ENCODE measurements at places on chromosomes 5 and 9.
A peak's percentile ranks its signal among the peaks of the same experiment; 100 is the strongest.

GRCh38 chr9:113129884-113130283, 20.9 kb upstream of the SLC31A2 start:
- ATAC-seq: peak; percentile 84

- no peak for ATAC-seq
Measured at GRCh38 chr5:131461742-131462141, 173.3 kb downstream of the RAPGEF6 start.

- no peak for ATAC-seq
Measured at GRCh38 chr9:128684065-128684324, 5.0 kb upstream of the SET start.

DNA sequence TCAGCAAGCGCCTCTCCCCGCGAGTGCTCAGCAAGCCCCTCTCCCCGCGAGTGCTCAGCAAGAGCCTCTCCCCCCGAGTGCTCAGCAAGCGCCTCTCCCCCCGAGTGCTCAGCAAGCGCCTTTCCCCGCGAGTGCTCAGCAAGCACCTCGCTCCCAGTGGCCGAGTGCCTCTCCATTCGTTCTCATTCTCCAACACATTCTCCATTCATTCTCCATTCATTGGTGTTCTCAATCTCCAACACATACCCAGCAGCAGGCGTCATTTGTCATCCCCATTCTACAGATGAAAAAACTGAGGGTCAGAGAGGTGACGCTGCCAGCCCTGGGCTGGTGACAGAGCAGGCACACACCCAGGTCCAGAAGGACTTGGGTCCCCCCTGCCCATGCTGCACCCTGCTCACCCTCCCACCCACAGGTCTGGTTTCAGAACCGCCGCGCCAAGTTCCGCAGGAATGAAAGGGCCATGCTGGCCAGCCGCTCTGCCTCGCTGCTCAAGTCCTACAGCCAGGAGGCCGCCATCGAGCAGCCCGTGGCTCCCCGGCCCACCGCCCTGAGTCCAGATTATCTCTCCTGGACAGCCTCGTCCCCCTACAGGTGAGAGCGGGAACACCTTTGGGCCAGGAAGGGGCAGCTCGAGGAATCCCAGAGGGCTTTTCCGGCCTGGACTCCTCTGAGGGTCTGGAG, 32.5 kb downstream of the PTGES start:
- ATAC-seq: no peak

DNA sequence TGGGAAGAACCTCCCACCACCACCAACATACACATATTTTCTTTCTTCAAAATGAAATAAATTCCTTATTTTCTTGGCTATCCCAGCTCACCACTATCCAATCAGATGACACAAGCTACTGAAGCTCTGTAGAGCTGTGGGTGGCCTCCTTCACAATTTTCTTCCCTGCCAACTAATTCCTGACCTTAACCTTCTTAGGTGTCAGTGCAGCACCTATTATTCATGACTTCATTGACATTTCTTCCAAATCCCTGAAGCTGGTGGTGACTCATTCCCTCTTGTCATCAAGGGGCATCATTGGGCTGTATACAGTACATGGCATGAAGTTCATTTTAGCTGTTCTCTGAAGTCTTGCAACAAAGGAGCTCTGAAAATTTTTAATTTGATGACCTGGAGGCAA, 42.0 kb upstream of the ADRA1B start:
- no peak for ATAC-seq

- no peak for ATAC-seq
Measured at GRCh38 chr5:136484808-136485325, 119.5 kb upstream of the TRPC7 start.

GRCh38 chr9:68739621-68740174, 34.7 kb downstream of the PIP5K1B start:
- no peak for ATAC-seq

- peak; percentile 37 for ATAC-seq
Measured at GRCh38 chr9:89304020-89304833, 6.8 kb upstream of the CKS2 start.

GRCh38 chr5:68225911-68226545, 10.5 kb downstream of the PIK3R1 start:
- no peak for ATAC-seq

DNA sequence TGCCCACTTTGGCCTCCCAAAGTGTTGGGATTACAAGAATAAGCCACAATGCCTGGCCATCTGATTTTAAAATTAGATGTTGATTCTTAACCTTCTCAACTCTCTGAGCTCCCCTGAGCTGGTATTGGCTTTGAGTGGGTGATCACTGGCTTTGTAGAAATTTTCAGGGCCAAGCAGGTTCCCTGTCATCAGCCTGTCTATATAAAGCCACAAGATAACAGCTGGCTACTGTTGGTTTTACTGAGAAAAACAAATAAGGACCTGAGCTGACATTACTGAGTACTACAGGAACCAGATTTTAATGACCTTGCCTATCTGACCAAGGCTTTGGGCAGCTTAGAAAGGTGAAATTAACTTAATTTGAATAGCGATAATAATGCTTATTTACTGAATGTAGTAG, 153.6 kb downstream of the MSX2 start:
- no peak for ATAC-seq

DNA sequence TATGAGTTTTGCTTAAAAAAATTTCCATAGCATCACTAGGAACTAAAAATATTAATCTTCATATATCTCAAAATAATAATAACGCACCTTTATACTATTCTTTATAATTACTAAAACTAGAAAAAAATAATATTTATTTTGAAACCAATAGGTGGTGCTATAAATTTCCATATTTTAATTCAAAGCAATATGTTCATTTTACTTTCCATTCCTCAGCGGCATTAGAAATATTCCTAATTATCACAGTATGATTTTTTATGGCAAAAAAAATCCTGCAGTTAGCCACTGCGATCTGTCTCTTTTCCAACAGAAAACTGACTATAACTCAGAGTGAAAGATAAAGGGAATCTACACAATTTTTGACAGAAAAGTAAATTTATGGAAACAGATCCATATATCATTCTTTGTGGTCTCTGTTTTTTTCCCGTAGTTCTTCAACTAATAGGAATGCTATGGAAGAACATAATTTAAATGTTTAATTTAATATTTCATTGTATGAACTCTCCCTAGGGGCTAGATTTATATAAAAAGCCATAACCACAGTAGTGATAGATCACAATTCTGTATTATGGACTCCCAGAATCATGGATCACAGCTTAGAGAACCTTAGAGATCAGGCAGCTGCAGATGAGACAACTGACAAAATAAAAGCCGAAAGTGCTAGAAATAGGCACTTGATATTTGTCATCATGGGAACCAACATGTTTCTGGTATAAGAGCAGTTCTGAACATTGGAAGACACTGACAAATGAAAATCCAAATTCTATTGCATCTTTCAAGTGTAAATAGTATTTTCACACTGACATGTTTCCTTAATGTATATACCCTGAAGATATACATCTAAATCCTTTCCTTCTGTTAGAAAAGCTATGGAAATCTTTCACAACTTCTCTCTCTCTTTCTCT, 167.7 kb upstream of the MPDZ start:
- no peak for ATAC-seq

- ATAC-seq: no peak
Measured at GRCh38 chr9:19469271-19469670, 60.5 kb downstream of the ACER2 start.

- no peak for ATAC-seq
Measured at GRCh38 chr5:128632264-128632663, 94.2 kb upstream of the FBN2 start.

DNA sequence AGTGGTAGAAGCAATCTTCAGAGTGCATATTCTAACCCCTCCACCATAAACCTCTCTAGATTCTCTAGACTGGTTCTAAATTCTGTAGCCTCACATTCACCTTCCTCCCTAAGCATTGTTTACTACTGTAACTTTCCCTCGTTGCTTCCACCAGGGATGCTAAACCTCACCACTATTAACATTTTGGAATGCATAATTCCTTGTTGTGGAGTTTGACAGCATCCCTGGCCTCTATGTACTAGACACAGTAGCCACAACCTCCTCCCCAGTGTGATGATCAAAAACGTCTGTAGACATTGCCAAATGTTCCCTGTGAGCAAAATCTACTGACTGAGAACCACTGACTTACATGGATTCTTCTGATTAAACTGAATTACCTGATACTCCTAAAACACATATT, 18.6 kb downstream of the PAPPA start:
- no peak for ATAC-seq

DNA sequence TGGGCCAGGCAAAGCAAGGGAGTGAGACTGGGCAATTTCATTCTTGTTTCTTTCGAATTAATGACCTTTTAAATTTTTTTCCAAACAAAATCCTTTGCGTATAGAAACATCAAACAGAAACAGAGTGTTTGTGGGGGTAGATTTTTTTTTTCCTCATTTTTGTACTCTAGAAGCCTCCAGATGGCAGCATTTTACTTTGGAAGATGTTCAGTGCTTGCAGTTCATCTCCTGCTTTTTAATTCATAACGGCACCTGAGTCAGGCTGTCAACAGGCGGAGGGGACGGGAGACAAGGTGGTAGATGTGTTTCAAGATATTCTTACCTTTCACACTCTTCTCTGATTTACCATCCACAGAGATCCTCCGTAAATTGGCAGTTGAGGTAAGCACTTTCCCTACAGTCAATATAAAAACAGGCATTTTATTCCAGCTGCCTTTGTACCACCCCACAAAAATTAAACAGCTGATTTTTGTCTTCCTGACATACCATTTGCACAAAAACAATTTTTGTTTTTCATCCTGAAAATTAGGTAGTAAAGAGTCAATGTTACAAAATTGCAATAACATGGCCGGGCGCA, 99.5 kb upstream of the FBXL17 start:
- peak; percentile 49 for ATAC-seq

GRCh38 chr5:136133222-136133921, 727 bp downstream of the SMAD5 start:
- peak; percentile 58 for ATAC-seq

GRCh38 chr9:78620764-78621163, 323.8 kb downstream of the PSAT1 start:
- peak; percentile 36 for ATAC-seq

GRCh38 chr5:85952680-85953079, 665.1 kb upstream of the COX7C start:
- ATAC-seq: no peak

DNA sequence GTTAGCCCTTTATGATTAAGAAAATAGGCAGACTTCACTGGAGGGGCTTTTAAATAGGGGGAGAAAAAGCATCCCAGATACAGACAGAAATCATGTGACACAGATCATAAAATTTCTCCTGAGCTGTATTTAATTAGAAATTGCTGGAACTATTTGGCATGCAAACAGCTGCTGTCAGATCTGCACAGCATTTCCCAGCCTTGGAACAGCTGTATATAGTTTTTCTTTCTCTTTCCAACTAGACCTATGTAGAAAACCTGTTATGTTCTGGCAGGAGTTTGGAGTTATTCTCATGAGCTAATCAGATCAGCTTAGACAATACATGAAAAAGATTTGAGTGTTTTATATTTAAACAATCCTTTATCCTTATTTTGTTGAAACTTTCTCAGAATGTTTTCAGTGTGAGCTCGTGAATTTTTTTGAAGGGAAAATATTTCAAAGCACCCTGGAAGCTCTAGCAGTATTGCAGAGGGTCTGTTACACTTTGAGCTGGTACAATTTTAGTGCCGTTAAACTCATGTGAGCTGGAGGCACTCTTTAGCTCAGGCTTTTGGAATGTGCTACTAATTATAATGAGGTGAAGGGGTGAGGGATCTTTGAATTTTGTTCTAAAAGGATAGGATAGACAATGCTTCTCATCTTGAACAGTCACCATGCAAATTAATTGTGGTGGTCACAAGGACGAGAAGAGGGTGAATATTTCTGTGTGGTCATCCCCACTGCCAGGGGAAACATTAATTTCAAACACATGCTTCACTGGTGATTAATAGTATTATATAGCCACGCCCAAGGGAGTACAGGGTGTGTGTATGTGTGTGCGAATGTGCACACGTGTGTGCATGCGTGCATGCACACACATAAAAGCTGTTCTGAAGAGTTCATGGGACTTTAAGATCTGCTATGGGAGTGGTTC, 239.4 kb upstream of the FBXL7 start:
- ATAC-seq: peak; percentile 56

DNA sequence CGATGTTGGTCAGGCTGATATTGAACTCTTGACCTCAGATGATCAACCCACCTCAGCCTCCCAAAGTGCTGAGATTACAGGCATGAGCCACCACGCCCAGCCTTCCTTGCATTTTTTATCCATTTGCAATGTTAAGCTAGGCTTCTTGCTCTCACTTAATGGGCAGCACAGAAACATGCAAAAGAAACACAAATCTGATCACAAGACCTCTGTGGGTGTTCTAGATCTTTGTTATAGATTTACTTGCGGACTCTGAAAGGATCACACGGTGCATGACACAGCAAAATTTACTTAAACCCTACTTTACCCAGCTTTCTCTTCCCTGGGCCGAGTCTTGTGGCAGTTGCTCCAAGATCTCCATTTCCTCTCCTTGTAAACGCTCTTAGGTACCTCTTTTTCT, 71.3 kb downstream of the PSAT1 start:
- ATAC-seq: no peak

DNA sequence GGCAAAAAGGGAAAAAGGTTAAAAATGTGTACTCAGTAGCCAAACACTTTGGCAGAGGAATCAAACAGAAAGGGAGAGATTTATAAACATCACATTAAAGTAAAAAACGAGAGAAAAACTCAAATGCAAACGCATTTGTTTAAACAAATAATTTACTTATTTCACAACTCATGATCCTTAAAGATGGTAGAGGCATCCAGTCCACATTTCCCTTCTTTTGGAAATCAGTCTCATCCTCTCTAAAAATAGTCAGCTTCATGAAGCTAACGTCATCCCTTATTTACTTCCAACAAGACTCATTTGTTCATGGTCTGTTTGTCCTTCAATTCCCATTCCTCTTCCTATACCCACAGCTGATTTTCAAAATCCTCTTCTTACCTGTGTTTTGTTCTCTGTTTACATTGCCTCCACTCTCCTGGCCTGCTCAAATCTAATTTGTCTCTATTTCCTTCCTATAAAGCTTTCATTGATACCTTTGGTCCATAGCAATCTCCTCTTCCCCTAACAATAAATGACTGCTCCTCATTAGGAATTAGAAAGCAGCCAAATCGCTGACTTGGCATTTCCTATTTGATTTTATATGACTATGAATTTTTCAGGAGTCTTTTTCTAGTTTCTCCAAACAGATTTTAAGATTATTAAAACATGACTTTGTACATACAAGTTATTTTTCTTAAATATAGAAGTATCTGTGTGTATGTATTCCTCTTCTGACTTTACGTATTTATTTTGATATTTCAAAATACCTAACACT, 805.3 kb downstream of the TLE1 start:
- no peak for ATAC-seq

- no peak for ATAC-seq
Measured at GRCh38 chr5:60483050-60483449, 216.9 kb downstream of the DEPDC1B start.

- ATAC-seq: no peak
Measured at GRCh38 chr5:25858019-25858418, 1180.4 kb downstream of the CDH9 start.

DNA sequence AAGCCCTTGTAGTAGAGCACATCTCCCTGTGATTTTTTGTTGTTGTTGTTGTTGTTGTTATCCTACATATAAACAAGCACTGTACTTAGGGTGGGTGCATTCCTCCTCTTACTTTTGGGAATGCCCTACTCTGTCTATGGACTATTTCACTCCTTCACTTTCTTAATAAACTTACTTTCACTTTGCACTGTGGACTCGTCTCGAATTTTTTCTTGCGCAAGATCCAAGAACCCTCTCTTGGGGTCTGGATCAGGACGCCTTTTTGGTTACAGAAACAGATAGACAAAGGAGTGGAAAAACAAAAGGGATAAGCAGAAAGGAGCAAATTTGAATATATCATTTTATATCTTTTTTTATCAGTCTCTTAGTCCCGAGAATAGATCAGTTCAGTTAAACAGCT, 14.4 kb upstream of the PAIP1 start:
- ATAC-seq: no peak

GRCh38 chr5:153626836-153627235, 136.4 kb downstream of the GRIA1 start:
- ATAC-seq: no peak

Measured in motor neuron (in vitro differentiated cells).